Stimulated activated CD4-positive, alpha-beta T cell treated with anti-CD3 and anti-CD28 coated beads, Interleukin-1b, Interleukin-23, amount 100 ng/mL, for 24 hours (primary cell): ENCODE measurements at places on chromosomes 3 and 15.

GRCh38 chr3:103025880-103026279 lies 591.1 kb downstream of the ZPLD1 start:
- no peak for DNase-seq

DNA sequence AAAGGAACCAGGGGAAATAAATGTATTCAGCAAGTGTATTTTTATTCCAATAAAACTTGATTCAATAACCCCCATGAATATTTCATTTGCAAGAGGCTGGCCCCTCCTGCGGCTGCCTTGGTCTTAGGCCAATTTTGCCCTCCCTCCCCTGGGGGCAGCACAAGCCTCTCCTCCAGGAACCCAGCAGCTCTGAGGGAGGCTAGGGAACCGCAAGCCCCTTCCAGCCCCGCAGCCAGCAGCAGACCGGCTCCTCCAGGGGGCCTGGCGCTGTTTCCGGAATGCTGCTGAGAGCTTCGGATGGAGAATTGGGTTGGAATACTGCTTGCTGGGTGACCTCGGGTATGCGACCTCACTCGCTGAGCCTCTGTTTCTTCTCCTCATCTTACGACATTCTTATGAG lies 150.1 kb downstream of the RAB11A start:
- DNase-seq = no peak

DNA sequence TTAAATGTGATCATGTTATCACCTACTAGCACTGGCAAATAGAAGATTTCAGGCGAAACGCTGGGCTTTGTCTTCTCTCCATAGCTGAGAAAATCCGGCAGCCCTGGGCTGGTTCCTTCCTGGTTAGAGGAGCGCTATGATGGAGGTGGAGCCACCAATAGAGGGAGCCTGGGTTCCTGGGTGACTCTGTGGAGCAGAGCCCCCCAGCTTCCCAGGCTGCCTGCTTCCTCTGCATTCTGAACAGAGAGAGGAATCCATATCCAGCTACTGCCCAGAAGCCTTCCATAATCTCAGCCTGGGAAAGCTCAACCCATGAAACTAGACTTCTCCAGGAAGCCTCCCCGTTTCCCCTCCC lies 32.6 kb upstream of the IQSEC1 start:
- no peak for DNase-seq

GRCh38 chr15:20340331-20340811 lies 201.2 kb downstream of the GOLGA6L6 start:
- DNase-seq = no peak

- DNase-seq = no peak
These were observed 43.8 kb upstream of the ARHGEF3 start for GRCh38 chr3:56845505-56845904.

DNA sequence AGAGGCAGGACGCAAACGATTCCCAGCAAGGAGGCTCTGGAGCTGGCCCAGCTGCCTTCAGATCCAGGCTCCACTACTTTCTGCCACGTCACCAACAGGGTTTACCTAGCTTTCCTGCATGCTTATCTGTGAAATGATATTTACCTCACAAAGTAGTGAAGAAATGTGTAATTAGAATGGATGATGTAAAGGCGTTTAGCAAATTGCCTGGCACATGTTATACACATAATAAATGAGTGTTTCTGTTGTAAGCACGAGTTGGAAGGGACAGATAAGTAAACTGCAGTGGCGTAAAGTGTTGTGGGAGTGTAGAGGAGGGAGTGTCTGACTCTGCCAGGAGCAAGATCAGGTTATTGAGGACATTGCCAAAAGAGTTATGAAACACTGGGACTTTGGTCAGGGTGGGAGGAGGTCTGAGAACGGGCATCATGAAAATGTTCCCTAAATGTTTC lies 3.5 kb upstream of the CHAC1 start:
- DNase-seq = no peak

DNA sequence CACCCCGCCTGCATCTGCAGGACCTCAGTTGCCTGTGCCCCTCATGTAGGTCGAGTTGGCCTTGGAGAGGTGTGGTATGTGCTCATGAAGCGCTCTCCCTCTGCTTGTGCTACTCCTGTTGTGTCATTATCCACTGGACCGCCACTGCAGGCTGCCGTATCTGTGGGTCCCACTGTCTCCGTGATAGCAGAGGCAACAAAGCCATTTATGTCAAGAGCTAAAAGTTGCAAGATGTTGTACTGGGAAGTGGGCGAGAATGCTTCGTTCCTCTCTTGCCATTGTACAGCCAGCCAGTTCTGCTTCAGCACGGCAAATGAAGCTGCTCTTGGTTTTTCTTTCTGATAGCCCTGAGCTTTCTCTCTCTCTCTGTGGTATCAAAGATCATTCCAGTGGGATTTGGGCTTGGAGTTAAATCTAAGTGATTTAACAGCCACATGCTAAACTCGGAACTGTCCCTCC lies 89.0 kb downstream of the TMEM212 start:
- DNase-seq = no peak

DNA sequence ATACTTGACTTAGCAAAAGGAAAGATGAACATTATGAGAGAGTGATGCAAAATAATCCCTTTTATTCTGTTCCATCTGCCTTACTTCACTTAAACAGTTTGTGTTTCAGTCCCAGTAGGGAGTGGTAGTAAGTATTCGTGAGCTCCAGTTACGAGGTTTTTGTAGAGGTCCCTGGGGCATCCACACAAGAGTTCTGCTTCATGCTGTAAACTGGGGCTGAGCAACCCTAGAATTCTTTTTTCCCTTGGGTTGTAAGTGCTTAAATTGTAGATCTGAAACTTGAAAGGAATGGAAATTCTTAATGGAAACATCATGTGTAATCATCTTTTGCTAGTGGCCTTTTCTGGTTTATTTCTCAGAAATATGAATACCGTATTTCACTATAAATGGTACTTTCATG lies 79.5 kb downstream of the SEMA6D start:
- no peak for DNase-seq

DNA sequence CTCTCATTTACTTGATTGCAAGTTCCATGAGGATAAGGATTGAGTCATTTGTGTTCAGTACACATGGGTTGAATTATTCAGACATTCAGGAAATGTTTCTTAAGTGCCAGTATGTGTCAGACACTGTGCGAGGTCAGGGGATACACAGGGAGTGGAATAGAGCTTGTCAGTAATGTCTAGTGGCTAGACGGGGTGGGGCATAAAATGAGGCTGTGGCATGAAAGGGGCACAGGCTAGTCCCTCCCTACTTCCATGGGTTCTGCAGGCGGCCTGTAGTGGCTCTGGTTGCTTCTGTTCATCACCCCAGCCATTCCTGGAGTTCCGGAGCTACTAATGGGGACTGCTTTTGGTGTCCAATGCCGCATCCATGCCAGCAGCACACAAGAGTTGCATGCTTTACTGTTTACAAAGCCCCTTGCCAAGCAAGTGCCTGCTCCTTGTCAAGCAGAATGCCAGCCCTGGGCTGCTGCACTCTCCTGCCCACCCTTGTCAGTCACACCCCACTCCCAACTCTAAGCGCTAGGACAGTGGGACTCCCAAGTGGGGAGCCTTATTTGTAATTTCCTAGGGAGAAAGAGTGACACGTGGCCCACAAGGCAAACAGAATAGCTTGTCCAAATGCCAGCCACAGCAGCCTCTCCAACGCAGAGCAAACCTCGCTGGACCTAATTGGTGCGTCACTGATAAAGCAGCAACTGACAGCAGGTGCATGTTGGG lies 70.8 kb downstream of the RAB11A start:
- DNase-seq = no peak

DNA sequence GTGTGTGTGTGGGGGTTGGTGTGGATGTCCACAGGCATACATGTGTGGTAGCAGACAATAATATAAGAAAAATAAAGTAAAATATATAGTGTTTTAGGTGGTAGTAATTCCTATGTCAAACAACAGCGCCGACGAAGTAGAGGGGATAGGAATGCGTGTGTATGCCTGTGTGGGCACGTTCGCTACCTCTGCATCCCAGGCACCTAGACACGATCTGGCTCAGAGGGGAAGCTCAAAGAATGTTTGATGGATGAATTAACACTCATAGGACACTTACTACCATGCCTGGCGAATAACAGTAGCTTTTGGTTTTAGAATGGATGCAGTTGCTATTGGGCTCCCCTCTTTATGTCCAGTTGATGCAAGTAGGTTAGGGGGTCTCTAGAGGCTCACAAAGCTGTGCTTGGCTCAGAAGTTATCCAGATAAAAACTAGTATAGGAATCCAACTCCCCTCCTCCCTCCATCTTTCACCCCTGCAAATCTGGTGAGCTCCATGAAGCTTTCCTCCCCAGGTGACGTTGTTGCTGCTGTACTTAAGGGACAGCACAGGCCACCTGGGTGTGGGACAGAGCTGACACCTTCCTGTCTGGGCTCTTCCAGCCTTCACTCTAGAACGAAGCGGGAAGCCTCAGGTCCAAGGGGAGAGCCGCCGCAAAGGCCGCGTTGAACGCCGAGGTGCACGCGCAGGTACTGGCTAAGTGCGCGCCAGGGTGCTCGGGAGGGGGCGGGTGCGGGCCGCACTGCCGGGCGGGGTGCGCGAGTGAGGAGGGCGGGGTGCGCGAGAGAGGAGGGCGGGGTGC lies 192.6 kb upstream of the LYSMD4 start:
- DNase-seq = peak; percentile 45

DNA sequence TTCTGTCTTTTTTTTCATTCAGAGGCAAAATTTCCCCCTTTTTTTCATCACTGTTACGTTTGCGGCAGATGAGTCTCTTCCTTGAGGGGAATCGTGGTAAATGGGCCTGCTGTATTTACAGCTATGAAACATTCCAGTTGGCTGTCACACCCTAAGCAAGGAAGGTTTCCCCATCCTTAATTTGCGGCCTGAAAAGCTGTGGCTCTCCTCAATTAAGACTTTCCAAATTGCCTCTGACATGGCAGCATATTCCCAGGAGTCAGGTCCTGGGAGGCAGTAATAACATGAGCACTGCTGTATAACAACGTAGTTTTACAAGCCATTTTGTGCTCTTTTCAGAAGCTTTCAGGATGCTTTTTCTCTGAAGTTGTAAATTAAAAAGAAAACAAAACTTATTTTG lies 420.9 kb downstream of the LPP start:
- DNase-seq = no peak

GRCh38 chr3:10555263-10555662 lies 49.9 kb upstream of the ATP2B2 start:
- no peak for DNase-seq

DNA sequence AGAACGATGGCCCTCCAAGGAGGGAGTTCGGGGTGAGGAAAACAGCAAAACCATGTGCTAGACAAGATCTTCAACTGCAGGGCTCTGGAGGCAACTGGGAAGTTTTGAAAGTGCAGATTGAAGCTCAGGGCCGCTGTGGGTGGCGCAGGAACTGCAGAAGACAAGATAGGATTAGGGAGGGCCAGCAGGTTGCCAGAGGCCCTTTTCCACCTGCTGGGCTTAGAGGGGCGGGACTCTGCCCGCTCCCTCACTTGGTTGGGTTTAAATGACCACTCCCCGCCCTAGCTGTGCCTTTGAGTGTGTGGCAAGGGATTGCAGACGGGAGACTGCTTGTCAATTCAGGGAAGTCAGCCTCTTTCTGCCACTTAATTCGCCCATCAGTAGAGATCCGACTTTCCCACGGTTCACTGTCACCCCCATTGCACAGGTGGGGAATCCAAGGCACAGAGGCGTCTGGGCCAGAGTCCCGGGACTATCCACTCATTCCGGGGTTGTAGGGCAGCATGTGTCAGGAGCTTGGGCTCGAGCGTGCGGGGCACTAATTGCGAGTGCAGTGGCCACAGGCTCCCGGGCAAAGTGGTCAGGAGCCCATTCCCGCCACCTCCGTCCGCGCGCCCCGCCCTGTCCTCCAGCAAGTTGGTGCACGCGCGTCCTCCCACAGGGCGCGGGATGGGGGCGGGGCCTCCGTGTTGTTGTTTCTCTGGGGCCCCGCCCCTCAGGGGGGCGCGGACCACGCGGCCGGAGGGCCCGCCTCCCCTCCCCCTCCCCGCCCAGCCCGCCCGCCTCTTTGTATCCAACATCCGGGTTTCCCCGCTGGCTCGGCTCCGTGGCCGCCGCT lies at the start of gene ACVR2B:
Gene ACVR2B, plus strand, starts transcription at position 816 of the 838 bp plus-strand sequence. CDS start 433 bp downstream, outside the sequence.
- peak; percentile 38 for DNase-seq

- DNase-seq = no peak
These were observed 269.8 kb downstream of the RYR3 start for GRCh38 chr15:33580526-33580925.

DNA sequence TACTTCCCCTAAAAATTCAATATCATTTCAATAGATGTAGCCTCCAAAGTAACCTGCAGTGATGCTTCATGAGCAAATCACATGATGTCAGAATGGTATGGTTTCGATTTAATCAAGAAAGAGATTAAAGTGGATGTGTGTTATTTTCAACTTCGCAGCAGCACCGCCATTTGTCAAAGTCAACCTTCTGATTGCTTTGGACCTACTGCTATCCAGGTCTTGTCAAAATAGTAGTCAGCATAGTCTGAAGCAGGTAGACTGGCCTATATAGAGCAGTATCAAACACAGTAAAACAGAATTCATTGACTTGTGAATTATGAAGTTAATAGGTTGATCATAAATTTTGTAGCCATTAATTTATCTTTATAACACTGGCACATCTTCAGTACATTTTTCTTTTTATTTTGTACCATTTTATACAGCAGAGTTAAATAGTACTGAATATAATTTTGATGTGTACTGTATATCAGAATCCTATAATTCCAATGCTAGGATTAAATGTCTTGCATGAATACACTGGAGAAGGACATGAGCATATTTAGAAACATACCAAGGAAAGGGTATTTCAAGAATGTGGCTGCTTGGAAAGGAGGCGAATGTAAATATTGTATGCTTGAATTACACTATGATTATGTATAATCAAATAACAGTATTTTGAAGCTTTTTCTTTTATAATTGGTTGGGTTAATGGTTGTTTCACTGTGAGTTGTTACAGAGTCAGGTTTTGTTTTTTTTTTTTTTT lies 79.6 kb downstream of the CDIN1 start:
- DNase-seq = no peak

DNA sequence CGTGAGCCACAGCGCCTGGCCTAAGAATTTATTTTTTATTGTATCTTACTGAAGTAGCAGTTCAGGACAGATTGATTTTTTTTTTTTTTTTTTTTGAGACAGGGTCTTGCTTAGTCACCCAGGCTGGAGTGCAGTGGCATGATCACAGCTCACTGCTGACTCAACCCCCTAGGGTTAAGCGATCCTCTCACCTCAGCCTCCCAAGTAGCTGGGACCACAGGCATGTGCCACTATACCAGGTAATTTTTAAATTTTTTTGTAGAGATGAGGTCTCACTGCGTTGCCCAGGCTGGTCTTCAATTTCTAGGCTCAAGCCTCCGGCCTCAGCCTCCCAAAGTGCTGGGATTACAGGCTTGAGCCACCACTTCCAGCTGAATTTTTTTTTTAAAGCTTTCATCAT lies 99.8 kb upstream of the HERC1 start:
- no peak for DNase-seq

GRCh38 chr3:172303181-172303580 lies 145.1 kb downstream of the GHSR start:
- no peak for DNase-seq

GRCh38 chr15:56496635-56497034 lies 31.7 kb upstream of the MNS1 start:
- DNase-seq = no peak

- no peak for DNase-seq
These were observed 2.9 kb upstream of the SATB1 start for GRCh38 chr3:18428036-18428435.

DNA sequence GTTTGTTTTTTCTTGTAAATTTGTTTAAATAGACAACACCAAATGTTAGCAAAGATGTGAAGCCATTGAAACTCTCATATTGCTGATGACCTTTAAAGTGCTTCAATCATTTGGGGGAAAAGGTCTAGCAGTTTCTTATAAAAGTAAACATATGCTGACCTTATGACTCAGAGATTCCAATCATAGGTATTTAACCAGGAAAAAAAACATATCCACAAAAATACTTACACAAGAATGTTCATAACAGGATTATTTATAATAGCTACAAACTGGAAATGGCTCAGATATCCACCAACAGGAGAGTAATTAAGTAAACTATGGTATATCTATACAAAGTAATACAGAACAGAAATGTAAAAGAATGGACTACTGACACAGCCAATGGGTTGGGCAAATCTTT lies 27.1 kb upstream of the RORA start:
- no peak for DNase-seq
